ENCODE measurements at places on chromosomes 1 and 21.

DNA sequence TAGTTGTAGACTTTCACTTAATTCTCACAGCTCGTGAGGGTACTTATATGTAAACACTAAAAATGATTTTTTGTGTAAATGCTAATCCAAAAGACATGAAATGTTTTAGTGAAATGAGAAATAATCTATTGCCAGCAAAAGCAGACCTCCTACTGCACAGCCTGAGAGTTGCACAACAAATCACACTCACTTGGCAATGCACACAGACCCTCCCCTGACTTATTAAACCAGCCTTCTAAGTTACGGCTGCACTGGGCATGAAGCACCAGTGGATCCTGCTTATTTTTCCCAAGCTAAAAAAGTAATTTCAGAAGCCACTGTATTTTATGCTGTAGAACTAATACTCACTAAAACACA is 10.3 kb downstream of the ERRFI1 start:
- DNase-seq = no peak

GRCh38 chr1:67307251-67308060 is at the start of gene IL12RB2:
TSS of gene IL12RB2 (plus strand) at chr1:67307873. CDS start at chr1:67320369, 12,496 bp downstream.
- DNase-seq = peak; percentile 1

DNA sequence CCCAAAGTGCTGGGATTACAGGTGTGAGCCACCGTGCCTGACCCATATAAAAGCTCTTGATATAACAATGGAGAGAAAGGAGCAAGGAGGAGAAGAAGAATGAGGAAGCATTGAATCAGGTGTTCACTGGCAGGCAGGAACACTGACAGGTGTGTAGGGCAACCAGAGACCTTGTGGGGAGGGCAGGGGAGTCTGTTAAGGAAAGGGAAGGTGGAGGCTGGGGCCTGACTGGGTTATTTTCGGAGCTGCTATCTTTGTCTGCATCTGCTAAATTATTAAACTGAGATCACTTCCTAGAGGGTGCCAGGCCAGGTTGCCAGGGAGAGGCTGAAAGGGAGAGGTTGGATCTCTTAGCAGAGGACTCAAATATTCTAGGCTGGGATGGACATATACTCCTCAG is 6.8 kb upstream of the TRNP1 start:
- no peak for DNase-seq

- DNase-seq = no peak
Measured at GRCh38 chr1:51963592-51964308, 26.8 kb downstream of the RAB3B start.

GRCh38 chr21:44865561-44866280 is 7.8 kb downstream of the PTTG1IP start:
- DNase-seq = no peak

DNA sequence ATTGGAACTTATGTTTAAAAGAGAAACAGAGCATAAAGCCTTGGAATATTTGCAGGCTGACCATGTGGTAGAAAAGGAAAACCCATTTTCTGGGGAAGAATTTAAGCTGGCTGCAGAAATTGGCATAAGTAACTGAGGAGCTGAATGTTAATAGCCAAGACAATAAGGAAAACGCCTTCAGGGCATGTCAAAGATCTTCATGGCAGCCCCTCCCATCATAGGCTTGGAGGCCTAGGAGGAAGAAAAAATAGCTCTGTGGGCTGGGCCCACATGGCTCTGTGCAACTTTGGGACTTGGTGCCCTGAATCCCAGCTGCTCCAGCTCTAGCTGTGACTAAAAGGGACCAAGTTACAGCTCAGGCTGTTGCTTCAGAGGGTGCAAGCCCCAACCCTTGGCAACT is 51.5 kb downstream of the CTH start:
- DNase-seq = no peak

DNA sequence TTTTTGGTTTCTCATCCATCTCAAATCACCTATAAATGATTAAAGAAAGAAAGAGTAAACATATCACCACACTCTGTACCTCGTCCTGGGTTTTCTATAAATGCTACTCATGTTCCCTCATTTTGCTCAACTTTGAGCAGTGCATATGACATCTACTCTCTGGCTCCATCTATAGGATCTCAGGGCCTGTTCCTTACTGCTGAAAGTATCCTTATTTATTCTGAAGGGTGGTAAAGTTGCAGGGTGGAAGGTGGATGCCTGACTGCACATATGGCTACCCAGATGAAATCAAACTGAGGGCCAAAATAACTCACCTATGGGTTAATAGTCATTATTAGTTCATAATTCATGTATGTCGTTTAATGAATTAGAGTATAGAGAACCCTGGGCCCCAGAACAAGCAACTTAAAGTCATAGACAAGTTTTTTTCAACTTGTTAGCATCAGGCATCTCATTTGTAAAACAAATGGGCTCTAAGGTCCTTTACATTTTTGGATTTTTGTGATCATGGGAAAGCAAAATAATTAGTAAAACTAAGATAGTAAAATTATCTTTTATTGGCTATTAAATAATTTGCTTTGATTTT is 46.5 kb downstream of the NCF2 start:
- no peak for DNase-seq

GRCh38 chr1:59061876-59062275 is 235.0 kb upstream of the FGGY start:
- no peak for DNase-seq

GRCh38 chr1:200258447-200259375 is 151.1 kb downstream of the ZNF281 start:
- no peak for DNase-seq

DNA sequence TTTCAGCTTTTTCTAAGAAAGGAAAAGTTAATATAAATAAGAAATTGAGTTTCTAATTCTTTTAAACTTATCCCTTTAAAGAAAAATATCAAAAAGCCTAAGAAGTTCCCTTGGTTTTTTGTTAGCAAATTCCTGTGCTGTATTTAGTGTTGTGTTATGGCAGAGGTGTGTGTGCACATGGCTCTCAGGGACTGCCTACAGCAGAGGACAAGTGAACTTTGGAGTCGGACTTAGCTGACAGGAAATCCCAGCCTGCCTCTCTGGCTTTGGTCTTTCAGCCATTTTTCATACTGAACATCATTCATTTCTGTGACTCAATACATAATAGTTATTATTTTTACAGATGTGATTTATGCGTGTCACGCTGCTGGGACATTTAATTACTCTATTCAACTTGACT is 149.6 kb downstream of the FMN2 start:
- DNase-seq = no peak

DNA sequence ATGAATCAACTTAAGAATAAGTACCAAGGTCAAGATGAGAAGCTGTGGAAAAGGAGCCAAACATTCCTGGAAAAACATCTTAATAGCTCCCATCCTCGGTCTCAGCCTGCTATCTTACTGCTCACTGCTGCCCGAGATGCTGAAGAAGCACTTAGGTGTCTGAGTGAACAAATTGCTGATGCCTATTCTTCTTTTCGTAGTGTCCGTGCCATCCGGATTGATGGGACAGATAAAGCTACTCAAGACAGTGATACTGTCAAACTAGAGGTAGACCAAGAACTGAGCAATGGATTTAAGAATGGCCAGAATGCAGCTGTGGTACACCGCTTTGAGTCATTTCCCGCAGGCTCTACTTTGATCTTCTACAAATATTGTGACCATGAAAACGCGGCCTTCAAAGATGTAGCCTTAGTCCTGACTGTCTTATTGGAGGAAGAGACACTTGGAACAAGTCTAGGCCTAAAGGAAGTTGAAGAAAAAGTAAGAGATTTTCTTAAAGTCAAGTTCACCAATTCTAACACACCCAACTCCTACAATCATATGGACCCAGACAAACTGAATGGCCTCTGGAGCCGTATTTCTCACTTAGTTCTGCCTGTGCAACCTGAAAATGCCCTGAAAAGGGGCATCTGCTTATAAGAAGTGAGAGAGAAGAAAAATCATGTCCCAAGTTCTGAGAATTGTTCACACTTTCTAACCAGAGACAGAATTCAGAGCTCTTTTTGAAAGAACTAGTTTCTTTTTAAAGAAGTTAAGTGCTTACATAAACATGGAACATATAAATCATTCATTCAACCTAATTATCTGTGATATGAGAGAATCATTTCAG is 35.7 kb downstream of the TOR1AIP1 start:
- DNase-seq = no peak

DNA sequence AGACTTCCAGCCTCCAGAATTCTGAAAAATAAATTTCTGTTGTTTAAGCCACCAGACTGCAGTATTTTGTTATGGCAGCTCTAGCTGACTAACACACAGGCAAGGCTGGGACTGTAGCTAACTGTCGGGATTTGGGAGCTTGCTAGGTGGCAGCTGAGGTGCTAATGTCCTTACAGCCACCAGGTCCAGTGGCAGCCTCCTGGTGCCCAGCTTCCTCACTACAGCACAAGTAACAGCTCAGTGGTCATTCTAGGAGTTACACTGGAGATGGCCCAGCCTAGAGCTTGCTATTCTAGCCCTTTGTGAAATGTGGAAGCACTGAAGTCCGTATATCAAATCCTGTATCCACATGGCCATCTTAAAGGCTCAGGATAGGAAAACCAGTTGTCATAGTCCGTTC is 4.3 kb upstream of the C1orf115 start:
- no peak for DNase-seq

GRCh38 chr1:118154220-118154619 is 30.8 kb downstream of the SPAG17 start:
- no peak for DNase-seq

DNA sequence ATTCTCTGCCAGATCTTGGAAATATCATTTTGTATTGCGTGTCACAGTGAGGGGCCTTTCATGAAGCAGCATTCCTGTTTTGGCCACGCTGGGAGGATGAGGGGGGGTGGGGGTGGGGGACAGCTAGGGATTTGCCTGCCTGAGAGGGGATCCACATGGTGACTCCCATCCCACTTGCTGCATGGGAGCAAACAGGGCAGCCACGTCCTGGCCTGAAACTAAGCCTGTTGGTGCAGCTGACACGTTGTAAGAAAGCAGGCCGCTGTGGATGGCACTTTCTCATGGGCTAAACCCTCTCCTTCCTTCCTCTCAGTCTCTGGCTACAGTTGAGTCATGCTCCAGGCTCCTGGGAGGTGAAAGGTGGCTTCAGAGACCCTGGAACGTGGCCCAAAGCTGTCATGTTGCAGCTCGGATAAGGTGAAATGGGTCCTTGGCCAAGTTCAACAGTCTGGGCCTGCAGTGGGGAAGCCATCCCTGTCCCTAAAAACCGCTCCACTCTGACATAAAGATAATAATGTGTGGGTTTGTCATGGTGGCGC is 346.7 kb upstream of the VAMP3 start:
- no peak for DNase-seq

GRCh38 chr1:113945329-113945728 is 16.2 kb downstream of the HIPK1 start:
- DNase-seq = no peak

- no peak for DNase-seq
Measured at GRCh38 chr1:161949548-161949947, 74.1 kb downstream of the OLFML2B start.

- no peak for DNase-seq
Measured at GRCh38 chr21:27817902-27818623, 851.2 kb upstream of the ADAMTS5 start.

GRCh38 chr1:22689505-22689904 is 21.1 kb upstream of the EPHB2 start:
- DNase-seq = no peak

DNA sequence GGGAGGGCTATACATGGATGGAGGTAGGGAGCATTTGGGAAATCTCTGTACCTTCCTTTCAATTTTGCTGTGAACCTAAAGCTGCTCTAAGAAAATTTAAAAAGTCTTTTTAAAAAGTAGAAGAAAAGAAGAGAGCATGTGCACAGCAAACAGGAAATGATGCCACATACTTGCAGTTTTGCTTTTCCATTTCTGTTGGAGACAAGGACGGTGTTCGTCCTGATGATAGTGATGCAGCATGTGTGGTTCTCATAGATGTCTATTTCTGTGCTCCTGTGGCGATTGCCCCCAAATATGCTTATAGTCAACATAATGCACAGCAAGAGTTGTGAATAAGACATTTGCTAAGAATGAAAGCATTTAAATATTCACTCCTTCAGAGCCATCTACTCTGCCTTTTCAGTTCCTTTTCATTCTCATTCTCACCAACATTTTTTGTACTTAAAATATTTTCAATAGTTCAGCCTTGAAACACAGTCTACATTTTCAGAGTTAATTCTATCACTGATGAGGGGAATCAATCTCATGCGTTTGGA is 66.6 kb downstream of the LRRC8C start:
- no peak for DNase-seq

DNA sequence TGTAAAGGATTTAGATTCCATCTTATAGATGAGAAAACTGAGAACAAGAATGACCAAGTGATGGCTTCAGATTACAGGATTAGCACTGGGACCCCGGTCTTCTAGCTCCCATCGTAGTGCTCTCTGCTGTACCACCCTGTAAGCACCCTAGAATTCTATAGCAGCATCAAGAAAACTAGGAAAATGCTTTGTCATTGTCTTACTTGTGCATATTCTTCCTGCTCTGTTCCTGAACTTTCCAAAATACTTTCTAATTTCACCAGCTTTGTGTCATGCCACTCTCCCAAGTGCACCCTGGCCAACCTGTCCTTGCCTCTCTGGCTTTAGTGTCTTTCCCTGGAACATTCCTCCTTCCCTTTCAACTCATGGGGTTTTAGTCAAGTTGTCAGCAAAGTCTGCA is 6.0 kb upstream of the KLHL20 start:
- no peak for DNase-seq

GRCh38 chr1:200628223-200628881 is 7.8 kb upstream of the KIF14 start:
- no peak for DNase-seq

GRCh38 chr21:28798798-28799197 is 193.9 kb downstream of the LTN1 start:
- DNase-seq = no peak

- no peak for DNase-seq
Measured at GRCh38 chr1:55826381-55827080, 611.4 kb upstream of the USP24 start.

DNA sequence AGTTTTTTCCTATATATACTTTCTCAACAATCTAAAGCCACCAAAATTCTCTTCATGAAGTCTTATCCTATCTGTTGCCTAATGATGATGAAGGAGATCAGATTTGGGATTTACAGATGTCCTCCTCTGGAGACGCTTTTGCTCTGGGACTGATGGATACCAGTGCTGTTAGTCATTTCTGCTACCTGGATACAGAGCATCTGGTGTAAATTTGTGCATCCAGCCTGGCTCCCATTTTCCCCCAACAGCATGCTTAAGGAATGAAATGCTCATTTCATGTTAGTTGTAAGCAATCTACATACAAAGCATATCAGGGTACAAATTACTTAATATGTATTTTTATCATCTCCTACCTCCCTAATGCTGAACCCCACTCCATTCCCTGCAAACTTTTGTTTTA is 57.7 kb downstream of the HNRNPR start:
- DNase-seq = no peak

- no peak for DNase-seq
Measured at GRCh38 chr21:43942621-43943020, 69.5 kb upstream of the TRAPPC10 start.

- no peak for DNase-seq
Measured at GRCh38 chr1:109773900-109774485, 10.3 kb upstream of the EPS8L3 start.
